ENCODE measurements at places on chromosomes 1 and 21.

- no peak for DNase-seq
These were observed 475.3 kb upstream of the ADGRL2 start for GRCh38 chr1:81325397-81325796.

GRCh38 chr1:183023146-183023600 lies at the start of gene LAMC1:
LAMC1 (plus strand) TSS chr1:183023420; CDS start chr1:183023717, 297 bp downstream.
- peak; percentile 90 for DNase-seq

DNA sequence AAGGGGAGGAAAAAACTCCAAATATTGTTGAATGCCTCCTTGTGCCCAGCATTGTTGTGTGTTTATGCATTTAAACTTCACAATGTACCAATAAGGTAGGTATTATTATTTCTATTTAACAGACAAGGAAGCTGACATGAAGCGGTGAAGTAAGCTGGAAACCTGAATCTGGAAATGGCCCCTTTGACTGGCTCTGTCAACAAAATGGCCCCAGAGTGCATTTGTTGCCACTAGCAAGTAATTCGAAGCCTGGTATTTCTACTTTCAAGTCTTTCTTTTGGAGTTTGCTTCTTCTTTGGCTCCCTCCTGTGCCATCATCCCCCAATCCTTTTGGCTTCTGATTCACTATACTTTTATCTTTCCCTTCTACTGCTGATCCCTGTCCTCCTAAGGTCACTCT lies 23.1 kb downstream of the CRYZL1 start:
- DNase-seq: no peak

DNA sequence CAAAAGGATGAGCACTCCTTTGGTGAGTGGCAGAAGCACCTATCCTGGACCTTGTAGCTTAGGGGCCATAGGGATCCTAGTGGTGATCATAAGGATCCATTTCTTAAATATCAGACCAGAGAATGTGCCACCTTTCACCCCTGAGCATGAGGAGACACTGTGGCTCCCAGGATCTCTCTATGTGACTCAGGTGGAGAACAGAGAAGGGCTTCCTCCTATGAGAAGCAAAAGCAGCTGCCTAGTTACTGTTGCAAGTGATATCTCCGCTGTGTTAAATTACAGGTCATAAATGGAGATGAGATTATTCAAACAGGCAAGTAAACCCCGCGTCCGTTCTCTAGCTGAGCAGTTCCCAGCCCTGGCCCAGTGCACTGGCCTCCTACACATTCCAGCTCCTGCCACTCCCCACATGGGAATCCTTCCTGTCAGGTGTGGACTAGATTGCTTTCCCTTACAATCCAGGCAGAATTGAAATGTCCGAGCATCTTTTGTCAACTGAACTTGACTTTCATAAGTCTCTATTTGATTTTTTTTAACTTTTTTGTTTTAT lies 26.3 kb downstream of the CLEC20A start:
- peak; percentile 35 for DNase-seq

GRCh38 chr1:1200876-1201810 lies 5.2 kb downstream of the TNFRSF18 start:
- DNase-seq: peak; percentile 76

DNA sequence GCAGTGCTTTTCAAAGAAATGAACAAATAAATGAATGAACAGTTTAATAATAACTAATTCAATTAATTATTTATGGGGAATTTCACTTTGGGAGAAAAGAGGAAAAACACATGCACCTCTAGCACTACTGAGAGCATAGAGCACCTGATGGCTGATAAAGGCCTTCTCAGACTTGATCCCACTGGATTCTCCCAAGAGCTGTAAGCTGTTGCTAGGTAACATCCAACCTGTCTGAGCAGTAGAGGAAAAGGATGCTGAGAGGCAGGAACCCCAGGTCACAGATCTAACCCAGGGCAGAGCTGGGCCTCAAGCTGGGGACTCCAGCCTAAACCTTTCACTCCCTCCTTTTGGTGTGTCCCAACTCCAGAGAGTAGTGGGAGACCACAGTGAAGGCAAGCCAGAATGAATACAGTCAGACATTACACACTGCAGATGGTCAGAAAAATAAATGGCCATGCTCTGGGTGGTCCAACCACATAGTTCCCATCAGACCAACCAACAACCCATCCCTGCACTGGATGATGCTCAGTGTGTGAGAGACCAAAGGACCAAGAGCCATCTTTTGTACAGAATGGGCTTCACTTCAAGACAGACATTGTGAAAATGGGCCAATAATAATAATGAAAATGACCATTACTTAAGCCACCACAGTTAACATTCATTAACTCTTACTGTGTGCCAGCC lies 15.4 kb downstream of the TRABD2B start:
- no peak for DNase-seq

GRCh38 chr1:169312084-169312954 lies 55.3 kb downstream of the NME7 start:
- DNase-seq: peak; percentile 79

DNA sequence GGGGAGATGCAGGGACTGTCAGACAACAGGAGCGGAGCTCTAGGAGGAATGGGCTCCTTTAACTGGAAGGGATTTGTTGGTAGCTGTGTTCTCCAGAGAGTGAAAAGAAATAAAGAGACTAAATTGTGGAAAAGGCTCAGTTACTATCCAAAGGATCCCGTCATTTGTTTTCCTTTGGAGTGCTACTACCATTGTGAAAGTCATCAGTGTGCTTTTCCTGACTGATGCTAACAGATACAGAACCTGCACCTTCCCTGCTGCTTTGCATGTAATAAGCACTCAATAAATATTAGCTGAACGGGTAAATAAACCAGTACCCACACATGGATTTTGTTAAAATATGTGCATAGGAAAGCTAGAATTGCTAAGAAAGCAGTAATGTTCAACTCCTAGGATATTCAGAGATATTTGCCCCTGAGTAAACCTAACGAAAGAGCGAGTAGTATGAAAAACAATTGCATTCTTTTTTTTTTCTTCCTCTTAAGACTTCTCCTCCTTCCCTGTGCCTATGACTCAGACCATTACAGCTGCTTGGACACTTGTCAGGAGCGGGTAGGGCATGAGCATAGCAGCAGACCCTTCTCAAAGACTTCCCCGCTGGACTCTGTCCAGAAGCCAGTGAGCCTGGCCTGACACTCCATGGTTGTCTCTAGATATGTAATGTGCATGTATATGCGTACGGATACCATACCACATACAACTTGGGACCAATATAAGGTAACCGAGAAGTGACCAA lies 41.7 kb downstream of the PTGFRN start:
- no peak for DNase-seq

- no peak for DNase-seq
These were observed 70.8 kb downstream of the SCCPDH start for GRCh38 chr1:246794828-246795671.

GRCh38 chr1:46983830-46984586 lies 39.5 kb upstream of the CYP4X1 start:
- no peak for DNase-seq

- no peak for DNase-seq
These were observed 18.2 kb downstream of the SCCPDH start for GRCh38 chr1:246742396-246742795.

DNA sequence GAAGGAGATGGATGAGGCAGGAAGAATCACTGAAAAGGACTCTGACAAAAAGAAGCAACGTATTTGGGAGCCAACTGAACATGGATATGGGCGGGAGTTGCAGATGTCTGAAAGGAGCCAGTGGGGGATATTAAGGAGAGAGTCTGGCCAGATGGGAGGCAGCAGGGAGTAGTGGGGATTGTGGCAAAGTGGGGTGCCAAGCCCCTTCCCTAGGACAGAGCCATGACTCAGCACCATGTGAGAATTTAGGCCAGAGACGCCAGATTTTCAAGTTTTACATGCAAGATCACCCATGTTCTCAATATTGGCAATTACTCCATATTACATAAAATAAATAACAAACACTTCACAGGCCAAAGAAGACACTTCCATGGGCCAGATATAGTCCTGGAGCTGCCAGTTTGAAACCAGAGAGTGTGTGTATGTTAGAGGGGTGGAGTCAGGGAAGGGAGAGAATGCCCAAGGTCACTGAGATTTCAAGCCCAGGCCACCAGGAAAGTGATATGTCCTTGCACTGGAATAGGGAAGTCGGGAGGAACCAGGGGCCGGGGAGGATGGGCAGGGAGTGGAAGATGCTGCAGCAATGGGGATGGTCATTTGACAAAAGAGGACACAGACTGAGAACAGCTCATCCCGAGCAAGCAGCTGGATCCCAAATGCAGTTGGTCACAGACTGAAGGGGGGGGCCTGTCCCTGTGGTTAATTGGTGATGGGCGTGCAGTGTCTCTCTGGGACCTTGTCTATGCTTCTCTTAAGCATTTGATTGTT lies 23.5 kb downstream of the TMEM51 start:
- DNase-seq: no peak

DNA sequence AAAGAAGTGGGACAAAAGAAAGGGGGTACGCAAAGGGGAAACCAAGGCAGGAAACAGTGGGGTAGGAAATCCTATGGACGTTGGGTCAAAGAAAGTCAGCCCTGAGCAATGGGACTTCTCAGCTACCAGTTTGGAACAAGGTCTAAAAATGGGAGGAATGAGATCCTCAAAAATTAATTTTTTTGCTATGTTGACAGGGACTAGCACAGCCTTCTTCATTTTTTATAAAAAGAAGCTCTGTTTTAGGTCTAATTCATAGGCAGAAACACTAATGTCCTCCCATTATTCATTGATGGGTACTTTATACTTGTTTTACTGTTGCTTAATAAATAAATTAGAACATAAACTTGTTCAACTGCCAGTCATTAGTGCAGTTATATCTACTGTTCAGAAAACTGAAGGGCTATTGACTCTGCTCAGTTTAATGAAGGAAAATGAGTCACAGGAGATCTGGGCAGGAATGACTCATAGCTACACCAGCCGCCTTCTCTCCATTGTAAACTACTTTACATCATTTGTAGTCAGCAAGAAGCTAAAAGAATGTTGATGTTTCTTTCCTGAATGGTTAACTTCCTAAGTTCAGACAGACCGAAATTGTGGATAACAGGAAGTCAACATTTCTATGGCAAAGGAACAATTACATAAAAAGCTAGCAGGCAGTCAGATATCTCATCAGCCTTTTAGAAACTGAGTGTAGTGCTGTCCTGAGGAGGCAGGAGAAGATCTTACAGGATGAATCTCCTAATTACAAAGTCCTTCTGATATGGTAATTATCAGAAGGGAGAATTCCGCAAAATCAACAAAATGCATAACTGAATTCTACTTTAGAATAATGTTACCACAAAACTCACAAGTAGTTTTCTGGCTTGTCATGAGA lies 356.4 kb upstream of the PKN2 start:
- peak; percentile 78 for DNase-seq

GRCh38 chr1:177286396-177286795 lies 115.6 kb downstream of the BRINP2 start:
- no peak for DNase-seq

GRCh38 chr21:37435120-37435519 lies 68.5 kb downstream of the DYRK1A start:
- DNase-seq: no peak

- no peak for DNase-seq
These were observed 24.5 kb downstream of the CXADR start for GRCh38 chr21:17537299-17537698.

DNA sequence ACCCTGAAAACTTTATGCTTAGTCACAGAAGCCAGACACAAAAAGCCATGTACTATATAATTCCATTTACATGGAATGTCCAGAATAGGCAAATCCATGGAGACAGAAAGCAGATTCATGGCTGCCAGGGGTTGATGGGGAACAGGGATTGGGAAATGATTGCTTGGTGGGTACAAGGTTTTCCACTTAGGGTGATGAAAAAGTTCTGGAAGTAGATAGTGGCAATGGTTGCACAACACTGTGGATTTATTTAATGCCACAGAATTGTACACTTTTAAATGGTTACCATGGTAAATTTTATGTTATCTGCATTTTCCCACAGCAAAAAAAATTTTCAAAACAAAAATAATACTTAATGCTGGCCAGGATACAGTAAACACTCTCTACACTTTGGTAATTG lies 40.6 kb downstream of the ENAH start:
- DNase-seq: no peak

- peak; percentile 8 for DNase-seq
These were observed 369.1 kb downstream of the RGS7 start for GRCh38 chr1:240987928-240988327.

- DNase-seq: peak; percentile 56
These were observed 956 bp upstream of the SCAF4 start for GRCh38 chr21:31732597-31733550.

DNA sequence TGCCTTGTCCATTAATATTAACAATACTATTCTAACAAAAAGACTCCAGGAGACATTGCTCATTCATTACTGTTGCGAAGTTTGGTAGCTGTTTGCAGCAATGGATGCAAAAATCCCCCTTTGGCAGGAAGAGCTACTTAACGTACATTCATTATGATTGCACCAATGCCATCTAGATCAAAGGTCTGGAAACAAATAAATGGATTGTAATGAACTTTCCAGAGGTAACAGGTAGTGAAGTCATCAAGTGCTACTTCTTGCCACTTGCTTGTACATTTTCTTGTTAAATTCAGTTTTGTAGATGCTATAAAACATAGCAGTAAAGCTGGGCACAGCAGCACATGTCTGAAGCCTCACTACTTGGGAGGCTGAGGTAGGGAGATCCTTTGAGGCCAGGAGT lies 93.9 kb downstream of the DDAH1 start:
- DNase-seq: no peak

DNA sequence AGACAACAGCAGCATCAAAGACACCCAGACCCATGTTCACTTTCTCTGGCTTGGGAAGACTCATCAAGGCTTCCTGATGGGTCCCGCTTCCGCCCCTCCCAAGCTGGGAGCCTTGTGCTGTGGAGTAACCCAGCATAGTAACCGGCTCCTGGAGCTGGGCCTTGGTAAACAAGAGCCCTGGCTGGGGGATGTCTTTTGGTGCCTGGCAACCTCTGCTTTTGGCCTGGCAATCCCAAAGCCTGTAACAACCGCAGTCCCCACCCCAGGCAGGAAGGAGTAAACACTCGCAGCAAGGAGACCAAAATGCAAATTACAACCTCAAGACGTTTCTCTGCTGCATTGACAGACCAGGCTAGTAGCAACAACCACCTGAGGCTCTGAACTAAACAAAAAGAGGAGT lies 16.9 kb upstream of the THRAP3 start:
- no peak for DNase-seq

DNA sequence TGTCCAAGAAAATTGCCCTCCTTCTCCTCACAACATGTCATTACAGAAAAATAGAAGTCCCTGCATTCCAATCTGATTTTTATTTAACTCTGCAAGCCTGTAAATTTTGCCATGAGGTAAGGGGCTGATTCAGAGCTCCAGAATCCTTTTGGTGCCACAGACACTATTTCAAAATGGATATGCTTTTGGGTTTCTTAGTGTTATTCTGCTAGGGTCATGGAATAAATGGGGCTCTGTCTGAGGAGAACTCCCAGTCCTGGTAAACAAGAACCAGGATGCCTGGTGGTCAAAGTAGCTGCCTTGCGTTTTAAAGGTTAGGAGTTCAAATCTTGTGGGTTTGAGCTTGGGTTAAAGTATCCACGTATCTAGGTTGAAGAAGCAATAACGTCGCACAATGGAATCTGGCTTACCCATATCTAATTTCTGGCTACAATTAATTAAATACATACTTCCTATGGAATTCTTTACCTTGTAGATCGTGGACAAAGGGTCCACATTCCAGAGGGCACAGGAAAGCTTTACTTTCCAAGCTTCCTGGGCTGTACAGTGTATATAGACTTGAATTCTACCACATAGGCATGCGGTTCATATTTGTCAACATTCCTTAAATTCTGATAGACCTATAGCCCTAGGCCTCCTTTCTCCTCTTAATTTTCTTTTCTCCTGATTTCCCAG lies 98.0 kb upstream of the CDC42BPA start:
- DNase-seq: no peak

- peak; percentile 55 for DNase-seq
These were observed 106.7 kb upstream of the ADAR start for GRCh38 chr1:154714638-154715037.

GRCh38 chr1:192521734-192522133 lies 53.8 kb upstream of the RGS1 start:
- DNase-seq: no peak

Data from urothelium cell line (cell line).